ENCODE measurements at places on chromosomes 3 and 15.

- H3K4me1 ChIP-seq, result peaks cover 31% of the 10 kb centered on the region
- no peaks in the 10 kb centered on the region for H3K27me3 ChIP-seq
- no peak for DNase-seq
These were observed 3.9 kb downstream of the LXN start for GRCh38 chr3:158668506-158668905.

DNA sequence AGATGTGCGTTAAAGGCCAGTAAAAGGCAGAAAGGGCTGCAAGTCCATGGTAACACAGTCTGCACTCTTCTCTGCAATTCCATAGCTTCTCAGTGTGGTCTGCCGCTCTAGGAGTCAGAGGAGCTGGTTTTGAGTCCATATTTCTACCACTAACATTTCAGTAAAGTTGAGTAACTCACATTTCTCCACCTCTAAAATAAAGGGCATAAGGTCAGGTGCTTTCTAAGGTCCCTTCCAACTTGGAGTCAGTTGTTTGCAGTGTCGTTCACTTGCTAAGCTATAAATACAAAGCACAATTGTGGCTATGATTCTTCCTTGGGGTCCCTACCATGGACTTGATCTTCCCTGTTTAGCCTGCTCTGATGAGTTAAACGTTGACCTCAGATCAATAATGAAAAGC lies 171.1 kb downstream of the P3H2 start:
- H3K4me1 ChIP-seq, result peaks cover 2% of the 10 kb centered on the region
- H3K27ac ChIP-seq, result no peak overlapping the region
- peaks cover 19% of the 10 kb centered on the region for H3K27me3 ChIP-seq
- no peak for DNase-seq

- no peaks in the 10 kb centered on the region for H3K27me3 ChIP-seq
- no peak overlapping the region for H3K4me3 ChIP-seq
- no peaks in the 10 kb centered on the region for H3K36me3 ChIP-seq
- no peak for DNase-seq
These were observed 201.4 kb upstream of the CBLB start for GRCh38 chr3:106070187-106070586.

DNA sequence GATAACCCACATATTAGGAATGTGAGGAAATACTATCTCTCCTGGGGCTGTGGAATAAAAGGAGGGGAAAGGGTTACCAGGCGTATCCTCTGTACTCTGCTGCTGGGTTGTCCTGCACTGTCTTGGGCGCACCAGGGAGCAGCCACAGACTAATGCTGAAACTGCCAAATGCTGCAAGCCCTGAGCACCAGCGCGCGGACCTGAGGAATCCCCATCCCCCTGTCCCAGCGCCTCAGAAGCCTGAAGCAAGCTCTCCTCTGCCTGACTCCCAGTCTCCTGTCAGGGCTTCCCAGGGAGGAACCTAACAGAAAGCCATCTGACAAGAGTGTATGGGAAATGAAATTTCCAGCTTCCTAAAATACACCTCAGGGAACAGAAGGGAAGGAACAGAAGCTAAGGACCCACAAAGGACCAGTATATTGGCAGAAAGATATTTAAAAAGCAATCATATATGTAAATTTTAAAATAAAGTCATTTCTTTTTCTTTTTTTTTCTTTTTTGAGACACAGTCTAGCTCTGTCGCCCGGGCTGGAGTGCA lies 158.3 kb upstream of the C2CD4B start:
- DNase-seq, result no peak
- H3K4me3 ChIP-seq, result no peak overlapping the region

DNA sequence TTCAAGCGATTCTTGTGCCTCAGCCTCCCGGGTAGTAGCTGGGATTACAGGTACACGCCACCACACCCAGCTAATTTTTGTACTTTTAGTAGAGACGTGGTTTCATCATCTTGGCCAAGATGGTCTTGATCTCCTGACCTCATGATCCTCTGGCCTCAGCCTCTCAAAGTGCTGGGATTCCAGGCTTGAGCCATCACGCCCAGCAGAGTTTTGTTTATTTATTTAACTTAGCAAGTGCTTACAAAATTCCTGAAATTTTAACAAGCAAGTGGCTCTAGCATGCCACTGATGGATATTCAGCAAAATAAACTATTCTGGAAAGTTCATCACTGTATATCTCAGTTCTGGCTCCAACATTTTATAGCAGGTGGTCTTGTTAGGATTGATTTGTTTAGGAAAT lies 585.9 kb downstream of the OTOL1 start:
- H3K27me3 ChIP-seq, result no peaks in the 10 kb centered on the region
- H3K36me3 ChIP-seq, result no peaks in the 10 kb centered on the region
- DNase-seq, result no peak

GRCh38 chr15:79092382-79092781 lies 1.8 kb upstream of the RASGRF1 start:
- no peak for DNase-seq
- peaks cover 10% of the 10 kb centered on the region for H3K4me1 ChIP-seq
- H3K27ac ChIP-seq, result no peak overlapping the region

- H3K36me3 ChIP-seq, result no peaks in the 10 kb centered on the region
- H3K4me1 ChIP-seq, result no peaks in the 10 kb centered on the region
- H3K4me3 ChIP-seq, result no peak overlapping the region
- H3K27ac ChIP-seq, result no peak overlapping the region
- DNase-seq, result no peak
These were observed 33.8 kb downstream of the COL6A5 start for GRCh38 chr3:130379274-130379673.

DNA sequence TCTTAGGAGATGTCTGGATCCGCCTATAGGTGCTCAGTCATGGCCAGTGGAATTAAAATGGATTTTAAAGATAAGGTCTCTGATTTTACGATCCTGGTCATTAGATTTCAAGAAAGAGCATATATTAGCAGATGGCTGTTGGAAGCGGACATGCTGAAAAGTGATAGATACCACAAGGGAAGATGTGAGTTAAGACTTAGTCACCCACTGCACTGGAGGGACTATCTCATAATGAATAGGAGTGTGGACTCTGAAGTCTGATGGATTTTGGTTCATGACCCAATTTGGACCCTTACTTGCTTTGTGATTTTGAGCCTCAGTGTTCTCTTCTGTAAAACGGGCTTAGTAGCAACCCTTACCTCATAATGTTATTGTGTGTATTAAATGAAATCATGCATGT lies 214.7 kb downstream of the CHST2 start:
- H3K36me3 ChIP-seq, result no peaks in the 10 kb centered on the region
- no peak overlapping the region for H3K4me3 ChIP-seq
- no peaks in the 10 kb centered on the region for H3K27me3 ChIP-seq
- H3K27ac ChIP-seq, result no peak overlapping the region

DNA sequence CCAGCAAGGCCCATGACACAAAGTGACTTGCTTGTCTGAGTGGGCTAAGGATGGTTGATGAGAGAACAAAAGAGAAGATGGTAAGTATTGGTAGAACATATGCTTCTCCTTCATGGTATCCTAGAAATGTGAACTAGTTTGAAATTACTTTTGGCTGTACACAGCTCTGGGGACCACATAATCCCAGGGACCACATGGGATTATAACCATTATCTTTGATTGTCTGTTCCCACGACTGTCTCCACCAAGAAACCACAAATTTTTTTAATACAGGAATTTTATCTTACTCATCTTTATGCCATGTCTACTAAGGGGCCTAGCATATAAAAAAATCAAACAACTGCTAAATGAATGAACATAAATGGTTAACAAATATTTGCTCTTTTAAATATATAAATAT lies 155.3 kb upstream of the PRICKLE2 start:
- no peaks in the 10 kb centered on the region for H3K27me3 ChIP-seq
- no peak for DNase-seq
- no peaks in the 10 kb centered on the region for H3K36me3 ChIP-seq

GRCh38 chr3:7437231-7437630 lies 576.3 kb downstream of the GRM7 start:
- H3K36me3 ChIP-seq, result no peaks in the 10 kb centered on the region
- H3K4me3 ChIP-seq, result no peak overlapping the region
- no peak for DNase-seq
- H3K4me1 ChIP-seq, result no peaks in the 10 kb centered on the region

GRCh38 chr15:75430259-75430658 lies 21.2 kb downstream of the SIN3A start:
- DNase-seq, result no peak
- no peak overlapping the region for H3K4me3 ChIP-seq
- peaks cover 57% of the 10 kb centered on the region for H3K36me3 ChIP-seq
- no peak overlapping the region for H3K27ac ChIP-seq
- H3K4me1 ChIP-seq, result peaks cover 14% of the 10 kb centered on the region

All from effector memory CD8-positive, alpha-beta T cell (primary cell).